CD4-positive, alpha-beta T cell treated with Interferon gamma for 1 hour (primary cell): ENCODE measurements at places on chromosomes 1 and 21.

GRCh38 chr1:201945863-201946223 lies 505 bp downstream of the LMOD1 start:
- no peak for DNase-seq

DNA sequence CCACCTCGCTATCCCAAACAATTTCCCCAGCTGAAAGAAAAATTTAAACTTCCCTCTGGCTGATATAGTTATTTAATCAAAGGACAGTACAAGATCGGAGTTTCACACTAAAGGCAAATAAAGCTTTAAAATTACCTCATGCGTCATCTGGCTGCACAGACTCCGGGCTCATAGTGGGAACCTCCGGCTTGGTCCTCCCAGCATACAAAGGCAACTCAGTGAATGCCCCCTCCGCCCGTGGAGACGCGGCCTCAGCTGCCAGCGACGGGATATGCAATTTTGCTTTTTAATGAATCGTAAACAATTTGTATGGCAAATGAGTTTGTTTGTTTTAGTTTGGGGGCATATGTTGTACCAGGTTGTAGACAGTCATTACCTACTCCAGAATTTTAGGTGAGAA lies 214.6 kb upstream of the NFIA start:
- DNase-seq: no peak

DNA sequence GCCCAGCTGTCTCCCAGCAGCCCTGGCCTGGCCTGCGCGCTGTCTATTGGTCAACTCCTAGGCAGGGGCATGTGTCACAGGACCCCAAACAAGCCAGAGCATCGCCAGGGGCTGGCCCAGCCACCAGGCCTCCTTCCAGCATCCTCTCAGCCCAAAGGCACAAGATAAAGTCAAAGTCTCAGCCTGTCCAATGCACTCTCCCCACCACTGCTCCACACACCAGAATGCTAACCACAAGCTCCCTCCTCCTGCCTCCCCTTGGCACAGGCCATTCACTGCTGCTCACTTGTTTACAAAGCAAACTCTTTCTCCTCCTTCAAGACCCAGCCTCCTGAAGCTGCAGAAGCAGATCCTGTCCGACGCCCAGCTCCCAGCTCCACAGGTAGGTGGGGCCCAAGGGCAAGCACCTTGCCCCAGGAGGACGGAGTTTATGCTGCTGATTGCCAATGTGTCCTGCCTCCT lies 133.4 kb downstream of the DMRTB1 start:
- no peak for DNase-seq

GRCh38 chr1:183101081-183101480 lies 77.9 kb downstream of the LAMC1 start:
- no peak for DNase-seq

GRCh38 chr1:160307118-160307791 lies 22.3 kb upstream of the PEX19 start:
- peak; percentile 10 for DNase-seq
